Muscle of arm (tissue), 14 donors: ENCODE measurements at places on chromosomes 13 and 19.

DNA sequence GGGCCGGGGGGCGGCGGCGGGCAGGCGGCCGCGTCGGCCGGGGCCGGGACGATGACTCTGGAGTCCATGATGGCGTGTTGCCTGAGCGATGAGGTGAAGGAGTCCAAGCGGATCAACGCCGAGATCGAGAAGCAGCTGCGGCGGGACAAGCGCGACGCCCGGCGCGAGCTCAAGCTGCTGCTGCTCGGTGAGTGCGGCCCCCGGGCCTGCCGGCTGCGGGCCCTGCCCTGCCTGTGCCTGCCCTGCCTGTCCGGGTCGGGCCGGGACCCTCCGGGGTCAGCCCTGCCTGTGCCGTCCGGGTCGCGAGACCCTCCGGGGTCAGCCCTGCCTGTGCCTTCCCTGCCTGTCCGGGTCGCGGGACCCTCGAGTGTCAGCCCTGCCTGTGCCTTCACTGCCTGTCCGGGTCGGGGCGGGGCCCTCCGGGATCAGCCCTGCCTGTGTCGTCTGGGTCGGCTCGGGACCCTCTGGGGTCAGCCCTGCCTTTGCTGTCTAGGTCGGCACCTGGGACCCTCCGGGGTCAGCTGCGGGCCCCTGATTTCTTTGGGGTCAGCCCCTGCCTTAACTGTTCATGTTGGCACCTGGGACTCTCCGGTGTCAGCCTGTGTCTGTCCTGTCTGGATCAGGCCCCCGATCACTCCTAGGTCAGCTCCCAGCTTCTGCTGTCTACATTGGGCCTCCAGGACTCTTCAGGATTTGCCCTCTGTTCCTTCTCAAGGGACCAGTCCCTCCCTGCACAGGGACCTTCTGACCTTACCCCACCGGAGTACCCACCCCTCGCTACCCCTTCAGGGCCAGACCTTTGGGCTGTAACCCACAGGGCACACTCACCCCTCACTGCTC lies 659 bp downstream of the GNA11 start:
- no peak for DNase-seq

DNA sequence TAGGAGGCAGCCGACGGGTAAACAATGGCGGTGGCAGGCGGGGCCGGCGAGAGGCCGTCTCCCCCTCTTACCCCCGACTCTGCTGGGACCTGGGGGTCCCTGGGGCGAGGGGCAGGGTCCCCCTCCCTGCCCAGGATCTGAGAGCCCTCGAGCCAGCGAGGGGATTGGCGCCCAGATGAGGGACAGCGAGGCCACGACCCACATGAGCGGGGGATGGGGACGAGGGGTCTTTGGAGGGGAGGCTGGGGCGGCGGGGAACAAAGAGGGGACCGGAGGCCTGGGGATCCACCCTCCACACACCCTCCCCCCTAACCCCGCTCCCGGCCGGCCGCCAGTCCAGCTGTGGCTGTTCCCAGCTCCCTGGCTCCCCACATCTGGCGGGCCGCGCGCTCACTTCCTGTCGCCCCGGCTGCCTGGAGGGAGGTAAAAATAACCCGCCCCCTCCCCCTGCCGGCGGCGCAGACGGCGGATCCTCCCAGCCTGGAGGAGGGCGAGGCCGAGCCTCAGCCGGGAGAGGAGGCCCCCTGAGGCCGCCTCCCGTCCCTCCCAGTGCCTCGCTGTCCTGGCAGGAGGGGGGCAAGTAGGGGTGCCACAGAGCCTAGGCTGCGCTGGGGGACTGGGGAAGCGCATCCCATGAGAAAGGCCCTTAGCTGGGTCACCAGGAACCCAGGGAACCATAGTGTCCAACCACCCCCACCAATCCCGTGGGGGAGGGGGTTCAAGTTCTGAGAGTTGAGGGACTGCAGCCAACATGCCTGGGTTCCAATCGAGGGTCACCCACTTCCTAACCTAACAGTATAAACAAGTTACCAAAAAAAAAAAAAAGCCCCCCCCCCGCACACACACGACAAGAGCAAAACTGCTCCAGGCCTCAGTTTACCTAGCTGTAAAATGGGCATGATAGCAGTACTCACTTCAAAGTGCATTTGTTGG lies 29.3 kb upstream of the NANOS3 start:
- DNase-seq: peak; percentile 95

DNA sequence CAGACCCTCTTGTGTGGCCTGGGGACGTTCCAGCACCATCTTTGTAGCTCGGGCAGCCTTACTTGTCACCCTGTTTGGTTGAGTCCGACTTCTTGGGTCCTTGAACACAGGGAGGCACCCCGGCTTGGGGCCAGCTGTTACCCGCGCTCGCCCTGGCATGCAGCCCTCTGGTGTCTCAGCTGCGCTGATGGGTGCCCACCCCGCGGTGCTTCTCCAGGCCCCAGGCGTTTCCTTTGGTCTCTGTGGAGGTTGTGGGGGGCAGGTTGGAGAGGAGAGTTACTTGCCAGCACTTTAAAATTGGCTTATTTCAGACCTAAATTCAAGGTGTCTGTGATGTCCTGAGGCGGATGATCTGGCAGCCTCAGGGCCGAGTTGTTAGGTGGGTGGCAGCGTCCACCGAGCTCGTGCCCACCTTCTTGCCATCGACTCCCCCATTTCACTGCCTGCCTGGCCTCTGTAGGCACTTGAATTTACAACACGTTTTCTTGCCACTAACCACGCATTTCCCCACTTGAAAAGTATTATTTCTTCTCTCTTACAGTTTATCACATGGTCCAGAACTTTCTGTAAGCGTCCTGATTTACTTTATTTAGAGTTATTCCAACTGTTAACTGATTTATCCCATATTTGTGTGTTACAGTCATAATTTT lies 16.9 kb downstream of the UBAC2 start:
- DNase-seq: no peak

DNA sequence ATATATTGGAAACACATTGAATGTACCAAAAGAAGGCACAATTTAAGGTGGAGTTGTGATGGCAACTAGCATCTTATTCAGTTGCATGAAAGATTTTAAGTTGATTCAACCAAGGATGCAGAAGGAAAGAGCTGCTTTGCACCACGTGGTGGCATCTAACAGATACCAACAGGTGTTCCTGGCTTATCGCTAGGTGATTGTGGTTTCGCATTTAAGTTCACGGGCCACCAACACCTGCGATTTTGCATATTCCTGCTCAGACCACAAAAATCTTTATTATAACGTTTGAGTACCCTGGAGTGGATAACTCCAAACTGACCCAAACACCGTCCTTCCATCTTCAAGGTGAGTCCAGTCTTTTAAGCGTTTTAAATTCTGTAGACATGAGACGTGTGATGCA lies 45.3 kb downstream of the RGCC start:
- DNase-seq: no peak

DNA sequence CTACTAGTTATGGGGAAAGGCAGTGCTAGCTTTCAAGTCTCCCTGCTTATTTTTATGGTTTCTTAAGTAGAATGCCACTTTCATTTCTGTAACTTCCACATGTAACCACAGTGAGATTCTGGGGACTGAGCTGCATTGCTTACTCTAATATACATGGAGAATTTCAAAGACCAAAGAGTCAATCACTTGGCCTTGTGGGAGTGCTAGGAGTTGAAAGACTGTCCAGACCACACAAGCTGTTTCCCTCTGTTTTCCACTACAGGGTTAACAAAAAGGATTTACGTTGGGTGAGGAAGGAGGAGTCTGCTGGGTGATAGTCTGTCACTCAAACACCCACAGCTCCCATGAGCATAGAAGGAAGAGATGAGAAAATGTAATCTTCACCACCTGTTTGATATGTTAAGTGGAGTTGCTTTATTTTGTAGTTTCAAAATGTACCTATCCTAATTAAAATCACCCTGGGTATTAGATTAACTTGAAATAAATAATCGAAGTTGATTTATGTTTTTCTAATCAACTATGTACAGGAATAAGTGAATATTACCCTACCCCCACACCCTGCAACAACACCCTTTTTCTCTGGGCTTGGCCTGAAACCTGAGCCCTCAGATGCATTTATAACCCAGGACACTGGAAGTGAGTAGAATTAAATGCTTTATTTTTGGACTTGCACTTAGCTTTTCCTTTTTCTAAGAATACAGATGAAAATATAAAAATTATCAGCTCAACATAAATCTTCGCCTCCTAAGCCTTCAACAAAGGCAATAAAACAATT lies 225.8 kb upstream of the SLC10A2 start:
- no peak for DNase-seq

- DNase-seq: no peak
Observed at GRCh38 chr13:97548711-97549110, 114.7 kb downstream of the RAP2A start.

DNA sequence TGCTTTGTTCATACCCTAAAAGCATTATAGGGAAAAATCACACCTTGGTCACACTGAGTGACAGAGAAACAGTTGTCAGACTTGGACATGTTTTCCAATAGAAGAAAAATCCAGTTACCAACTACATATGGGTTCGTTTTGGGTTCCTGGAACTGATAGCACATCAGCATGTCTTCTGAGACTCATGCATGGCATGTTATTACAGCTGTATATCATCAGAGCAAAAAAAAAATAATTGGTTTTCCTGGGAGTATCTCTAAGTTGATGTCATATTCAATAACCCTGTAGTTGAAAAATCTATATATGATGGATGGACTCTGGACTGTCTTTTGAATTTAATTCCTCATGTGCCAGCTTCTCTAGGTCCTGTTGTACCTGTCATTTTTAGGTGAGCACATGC lies 211.6 kb downstream of the DNAJC15 start:
- no peak for DNase-seq

DNA sequence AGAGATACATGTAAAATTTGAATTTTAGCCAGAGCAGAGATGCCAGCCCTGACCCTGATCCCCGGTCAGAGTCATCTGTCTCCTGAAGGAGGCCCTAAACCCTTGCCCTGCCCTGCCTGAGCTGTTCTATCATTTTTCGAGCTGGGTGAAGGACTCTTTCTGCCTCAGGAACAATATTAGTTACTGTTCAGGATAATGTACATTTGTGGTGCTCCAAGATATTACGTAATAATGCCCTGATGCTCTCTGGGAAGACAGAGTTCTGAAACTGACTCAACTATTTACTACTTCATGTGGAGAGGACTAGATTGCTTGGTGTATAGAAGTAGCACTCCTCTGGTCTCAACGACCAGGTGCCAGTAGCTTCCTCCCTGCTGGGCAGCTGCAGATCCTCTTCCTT lies 37.9 kb upstream of the UBL3 start:
- no peak for DNase-seq

GRCh38 chr19:15498156-15498858 lies 10.0 kb upstream of the CYP4F22 start:
- DNase-seq: no peak

DNA sequence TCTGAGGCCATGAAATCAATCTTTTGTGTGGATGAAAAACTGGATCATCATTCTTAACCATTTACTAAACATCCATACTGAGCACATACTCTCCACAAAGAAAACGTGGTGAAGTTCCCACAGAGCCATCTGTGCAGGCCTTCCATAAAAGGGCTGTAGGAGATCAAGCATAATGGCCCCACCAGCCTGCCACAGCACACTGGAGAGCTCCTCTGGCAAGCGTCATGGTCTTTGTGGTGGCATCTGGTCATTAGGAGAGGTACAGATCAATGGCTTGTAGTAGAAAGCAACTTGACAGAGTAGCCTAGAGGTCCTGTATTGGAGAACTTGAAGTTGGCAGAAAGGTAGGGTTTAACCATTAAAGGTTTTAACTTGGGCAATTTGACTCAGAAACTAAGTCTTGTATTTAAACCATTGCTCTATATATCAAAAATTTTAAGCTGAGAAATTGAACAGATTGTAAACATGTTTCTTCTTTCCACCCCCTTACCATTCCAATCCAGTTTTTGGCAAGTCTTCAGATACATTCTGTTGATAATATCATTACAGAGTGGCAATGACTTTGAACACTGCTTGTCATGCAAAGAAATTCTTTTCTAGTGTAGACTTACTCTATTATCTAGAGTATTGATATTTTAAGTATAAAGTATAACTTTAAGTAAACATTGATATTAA lies 128.3 kb downstream of the LMO7 start:
- DNase-seq: no peak
